ENCODE measurements at places on chromosomes 6 and 20.

DNA sequence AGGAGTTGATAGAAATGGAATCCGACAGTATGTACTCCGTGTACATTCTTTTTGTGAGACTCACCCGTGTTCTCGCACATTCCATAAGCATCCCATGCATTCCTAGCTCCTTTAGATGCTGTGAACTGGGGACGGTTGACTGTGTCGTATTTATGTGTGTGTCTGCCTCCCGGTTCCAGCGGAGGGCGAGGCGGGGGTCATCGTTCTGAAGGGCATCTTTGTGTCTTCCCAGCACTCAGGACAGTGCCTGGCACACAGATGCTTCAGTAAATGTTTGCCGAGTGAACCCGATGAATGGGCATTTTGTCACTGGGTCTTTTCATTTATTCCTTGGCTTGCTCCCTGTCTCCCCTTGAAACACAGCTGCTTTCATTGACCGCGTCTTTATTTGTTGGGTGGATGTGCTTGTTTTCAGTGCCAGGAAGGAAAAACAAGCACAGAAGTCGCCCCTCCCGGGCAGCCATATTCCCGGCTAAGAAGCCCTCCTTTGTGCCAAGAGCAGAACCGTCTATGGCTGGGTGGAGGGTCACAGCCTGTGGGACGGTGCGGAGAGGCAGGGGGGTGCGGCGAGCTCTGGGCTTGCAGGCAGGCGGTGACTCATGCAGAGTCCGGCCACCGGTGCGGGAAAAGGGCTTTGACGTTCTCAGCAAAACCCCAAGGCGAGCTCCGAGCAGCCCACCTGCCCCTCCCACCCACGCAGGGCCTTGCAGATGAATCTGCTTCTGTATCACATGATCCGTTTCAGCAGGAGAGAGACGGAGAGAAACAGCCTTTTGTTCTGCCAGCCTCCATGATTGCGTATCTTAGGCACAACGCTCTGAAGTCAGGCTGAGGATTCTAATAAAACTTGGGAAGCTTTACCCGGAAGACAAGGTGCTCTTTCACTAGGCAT, 11.2 kb upstream of the PSMG4 start:
- DNase-seq = peak; percentile 96

DNA sequence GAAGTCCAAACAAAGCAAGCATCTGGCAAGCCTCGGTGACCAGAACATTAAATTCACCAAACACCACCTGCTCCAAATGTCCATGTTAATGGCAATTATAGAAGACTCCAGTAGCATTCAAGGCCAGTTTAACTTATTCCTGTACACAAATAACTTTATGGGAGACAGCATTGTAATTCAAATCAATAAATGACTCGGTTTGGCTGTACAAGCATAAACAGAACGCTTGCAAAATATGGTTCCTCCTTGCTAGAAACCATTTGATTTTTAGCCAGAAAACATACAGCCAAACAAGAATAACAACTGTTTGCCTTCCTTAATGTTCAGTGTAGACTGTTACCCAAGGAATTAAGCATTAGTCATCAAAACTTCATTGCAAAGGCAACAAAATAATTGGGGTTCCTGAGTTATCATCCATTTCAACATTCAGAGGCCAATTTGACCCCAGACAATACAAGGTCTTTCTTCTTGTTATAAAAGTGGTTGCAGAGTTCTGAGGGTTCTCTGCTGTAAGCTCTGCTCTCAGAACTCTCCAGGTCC, 125.1 kb downstream of the BFSP1 start:
- DNase-seq = no peak

DNA sequence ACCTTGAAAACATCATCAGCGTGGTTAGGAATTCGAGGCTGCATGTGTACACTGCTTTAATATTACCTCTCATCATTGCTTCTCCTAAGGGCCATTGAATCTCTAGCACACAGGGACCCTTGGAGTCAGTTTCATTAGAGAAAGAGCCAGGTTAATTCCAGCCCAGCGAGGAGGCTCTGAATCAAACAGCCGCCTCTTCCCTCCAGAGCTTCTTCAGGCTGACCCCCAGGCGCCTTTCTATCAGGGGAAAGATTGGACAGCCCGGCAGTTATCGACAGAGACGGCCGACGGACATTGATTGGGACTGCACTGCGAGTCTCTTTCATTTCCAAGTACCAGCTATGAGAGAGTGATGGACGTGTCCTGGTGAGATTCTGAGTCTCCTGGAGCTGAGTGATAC, 159.2 kb downstream of the ANKRD60 start:
- no peak for DNase-seq

GRCh38 chr20:21505161-21505809, 8.6 kb downstream of the NKX2-2 start:
- peak; percentile 86 for DNase-seq

DNA sequence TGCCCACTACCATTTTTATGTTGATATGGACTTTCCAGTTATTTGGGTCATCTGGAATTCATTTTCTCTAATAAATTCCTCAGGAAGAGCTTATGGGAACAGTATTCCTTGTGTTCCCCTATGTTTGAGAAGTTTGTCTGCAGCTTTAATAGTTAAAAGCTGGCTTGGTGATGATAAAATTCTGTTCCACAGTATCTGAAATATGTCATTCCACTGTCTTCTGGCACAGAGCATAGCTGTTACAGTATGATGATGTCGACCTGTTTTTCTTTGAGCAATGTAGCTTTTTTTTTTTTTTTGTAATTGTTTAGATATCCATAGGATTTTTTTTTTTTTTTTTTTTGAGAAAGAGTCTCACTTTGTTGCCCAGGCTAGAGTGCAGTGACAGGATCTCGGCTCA, 43.2 kb downstream of the NCOA3 start:
- DNase-seq = no peak

DNA sequence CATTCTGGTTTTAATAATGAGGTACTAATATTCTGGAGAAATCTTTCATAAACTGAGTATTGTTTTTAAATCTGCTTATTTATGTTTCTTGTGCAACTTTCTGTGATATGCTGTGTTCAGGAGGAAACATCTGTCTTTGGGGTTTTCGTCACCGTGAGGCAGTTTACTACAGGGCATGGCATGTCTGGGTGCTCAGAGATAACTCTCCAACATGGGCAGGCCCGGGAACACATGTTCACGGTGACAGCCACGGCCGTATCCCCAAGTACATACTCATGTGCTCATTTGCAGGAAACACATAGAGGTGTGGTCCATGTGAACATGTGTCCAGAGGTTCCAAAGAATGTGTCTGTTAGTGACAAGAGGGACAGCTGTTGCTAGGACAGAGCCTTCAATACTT, 62.1 kb upstream of the CNKSR3 start:
- no peak for DNase-seq

DNA sequence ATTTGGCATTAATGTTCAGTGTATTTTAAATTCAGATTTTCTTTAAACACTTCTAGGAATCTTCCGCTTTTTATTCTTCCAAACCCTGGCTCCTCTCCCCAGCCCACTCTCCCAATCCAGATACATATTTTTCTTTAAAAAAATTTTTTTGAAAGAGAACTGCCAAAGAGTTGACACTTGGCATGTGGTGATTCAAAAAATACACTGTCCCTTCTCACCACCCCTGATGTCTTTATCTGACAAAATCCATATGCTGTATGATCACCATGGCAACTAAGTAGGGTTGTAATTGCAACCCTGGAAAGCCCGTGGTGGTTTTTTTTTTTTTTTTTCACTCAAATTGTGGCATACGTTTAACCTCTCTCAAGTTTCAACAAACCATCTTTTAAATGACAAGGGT, 355.8 kb upstream of the SASH1 start:
- DNase-seq = peak; percentile 58

- DNase-seq = no peak
These were observed 27.5 kb upstream of the TBXT start for GRCh38 chr6:166194914-166195859.

GRCh38 chr20:31833931-31834521, 11.4 kb downstream of the FOXS1 start:
- DNase-seq = no peak

- no peak for DNase-seq
These were observed 10.6 kb downstream of the TFEB start for GRCh38 chr6:41724586-41725501.

GRCh38 chr6:44000164-44000842, 126.9 kb downstream of the MRPL14 start:
- peak; percentile 53 for DNase-seq

GRCh38 chr6:20932284-20932683, 398.0 kb downstream of the CDKAL1 start:
- no peak for DNase-seq

DNA sequence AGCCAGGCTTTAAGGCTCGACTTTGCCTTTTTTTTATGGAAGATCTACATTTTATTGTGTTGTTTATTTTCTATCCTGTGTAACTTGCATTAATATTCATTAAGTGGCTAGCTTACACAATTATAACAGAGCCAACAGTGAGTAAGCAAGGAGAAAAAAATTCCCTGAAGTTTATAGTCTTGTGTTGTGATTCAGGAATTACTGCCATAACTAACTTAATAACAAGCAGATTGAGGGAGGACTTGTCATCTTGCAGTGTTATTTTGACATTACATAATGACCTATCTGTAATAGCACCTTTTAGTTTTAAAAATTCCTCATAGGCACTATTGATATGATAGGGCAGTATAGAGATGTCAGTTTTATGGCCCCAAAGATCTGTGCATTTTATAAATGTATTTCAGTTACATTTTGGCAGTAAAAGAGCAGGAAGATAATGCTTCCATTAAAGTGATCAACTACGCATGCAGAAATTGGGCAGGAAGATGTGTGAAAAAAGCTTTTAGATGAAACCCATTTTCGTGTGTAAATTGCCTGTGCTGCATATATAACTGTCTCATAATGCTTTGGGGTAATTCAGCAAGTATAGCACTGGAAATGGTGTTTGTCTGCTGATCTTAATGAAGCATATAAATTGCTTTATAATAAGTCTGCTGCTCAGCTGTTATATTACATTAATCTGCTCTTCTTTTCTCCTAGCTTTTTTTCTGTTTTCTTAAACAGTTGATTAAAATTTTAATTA, 123.0 kb downstream of the SMAP1 start:
- DNase-seq = peak; percentile 43

DNA sequence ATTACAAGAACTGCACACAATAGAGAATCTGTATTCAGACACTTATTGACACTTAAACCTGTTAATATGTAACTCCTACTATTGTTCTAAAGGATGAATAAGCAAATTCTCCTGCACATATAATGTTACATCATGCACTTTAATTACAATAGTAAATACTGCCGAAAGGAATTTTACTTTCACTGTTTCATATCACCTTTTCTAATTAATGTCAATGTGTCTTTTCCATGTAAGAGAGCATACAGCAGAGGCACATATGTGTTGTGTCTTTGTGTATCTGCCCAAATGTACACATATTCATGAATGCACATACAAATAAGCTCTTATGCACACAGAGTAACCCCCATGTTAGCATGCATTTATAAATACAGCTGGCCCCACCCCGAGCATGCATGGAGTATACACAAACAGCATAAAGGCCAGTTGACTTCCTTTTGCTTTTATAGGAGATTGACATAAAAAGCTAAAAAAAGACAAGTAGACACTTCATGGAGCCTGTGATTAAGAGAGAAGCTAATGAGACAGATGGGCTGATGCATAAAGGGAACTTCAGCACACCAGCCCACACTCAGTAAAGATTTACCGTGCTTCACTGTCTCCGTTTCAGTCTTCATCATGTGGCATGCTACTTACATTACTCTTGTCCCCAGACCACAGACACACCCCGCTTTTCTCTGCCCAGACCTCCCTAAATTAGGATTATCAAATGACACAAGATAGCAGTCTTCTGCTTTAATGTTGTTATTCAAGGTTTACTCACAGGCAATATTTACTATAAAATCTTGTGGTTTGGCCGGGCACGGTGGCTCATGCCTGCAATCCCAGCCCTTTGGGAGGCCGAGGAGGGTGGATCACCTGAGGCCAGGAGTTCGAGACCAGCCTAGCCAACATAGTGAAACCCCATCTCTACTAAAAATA, 184.6 kb downstream of the ATXN1 start:
- peak; percentile 79 for DNase-seq

DNA sequence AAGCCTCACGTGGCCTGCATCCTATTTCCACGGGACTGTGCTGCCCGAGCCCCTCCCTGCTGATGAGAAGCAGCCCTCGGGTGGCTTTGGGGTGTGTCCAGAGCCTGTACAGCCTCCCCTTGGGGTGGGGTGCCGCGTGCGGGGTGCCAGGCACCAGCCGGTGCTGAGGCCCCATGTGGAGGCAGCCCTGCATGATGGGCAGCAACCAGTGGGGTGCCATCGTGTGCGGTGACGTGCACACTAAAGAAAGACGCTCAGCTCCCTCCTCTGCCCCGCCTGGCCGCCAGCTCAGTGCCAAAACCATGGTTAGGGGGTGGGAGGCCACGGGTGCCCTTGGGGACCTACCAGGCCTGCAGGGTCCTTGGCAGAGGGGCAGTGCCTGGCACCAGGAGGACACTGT, 26.2 kb downstream of the NTSR1 start:
- no peak for DNase-seq

DNA sequence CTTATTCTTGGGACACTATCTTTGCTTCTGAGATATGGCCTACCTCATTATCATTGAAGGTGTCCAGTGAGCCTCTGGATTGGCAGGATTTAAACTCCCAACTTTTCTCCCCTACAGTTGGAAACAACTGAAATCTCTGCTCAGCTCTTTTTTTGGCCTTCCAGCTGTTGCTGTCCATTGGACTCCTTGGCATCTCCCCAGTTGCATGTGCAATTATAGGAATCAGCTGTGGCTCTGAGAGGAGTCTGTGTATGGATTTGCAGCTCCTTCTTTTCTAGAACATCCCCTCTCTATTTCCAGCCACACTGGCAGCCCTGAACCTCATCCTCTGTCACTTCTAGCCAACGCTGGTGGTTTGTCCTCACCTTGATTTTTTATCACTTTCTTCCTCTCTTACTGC, 21.2 kb downstream of the RAB22A start:
- DNase-seq = no peak

DNA sequence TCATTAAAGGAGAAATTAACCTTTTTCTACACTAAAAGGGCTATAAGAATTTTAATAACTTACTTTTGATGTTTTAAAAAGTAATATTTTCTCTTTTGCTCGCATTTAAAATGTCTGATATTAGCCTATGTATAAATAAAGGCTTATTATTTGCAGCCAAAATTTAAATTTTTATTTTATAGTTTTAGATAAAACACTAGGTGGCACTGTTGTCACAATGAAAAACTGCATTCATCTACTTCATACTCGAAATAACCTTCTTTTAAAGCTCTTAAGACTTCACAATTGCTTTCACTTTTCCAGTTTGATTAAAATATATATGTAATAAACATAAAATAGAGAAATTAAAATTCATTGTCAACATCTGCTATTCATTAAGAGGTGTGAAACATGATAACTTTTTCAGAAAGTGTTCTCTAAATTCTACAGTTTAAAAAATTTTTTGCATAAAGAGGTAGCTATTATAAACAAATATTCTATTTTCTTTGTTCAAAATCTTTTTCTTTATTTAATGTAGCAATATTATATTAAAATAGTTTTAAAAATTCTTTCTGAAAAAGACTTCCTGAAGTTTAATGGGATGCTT, 78.8 kb upstream of the DEFB112 start:
- peak; percentile 40 for DNase-seq

Measured in brain (organoid and tissue), 16 donors.